Activated CD4-positive, CD25-positive, alpha-beta regulatory T cell (primary cell): ENCODE measurements at places on chromosomes 5 and 9.

GRCh38 chr5:6826756-6827155 is 113.5 kb downstream of the TENT4A start:
- no peak for DNase-seq

GRCh38 chr5:85990998-85991397 is 626.7 kb upstream of the COX7C start:
- no peak for DNase-seq

- DNase-seq: no peak
Measured at GRCh38 chr9:6068983-6069382, 53.6 kb upstream of the RANBP6 start.

GRCh38 chr9:136599811-136600660 is 54.2 kb upstream of the NOTCH1 start:
- no peak for DNase-seq

DNA sequence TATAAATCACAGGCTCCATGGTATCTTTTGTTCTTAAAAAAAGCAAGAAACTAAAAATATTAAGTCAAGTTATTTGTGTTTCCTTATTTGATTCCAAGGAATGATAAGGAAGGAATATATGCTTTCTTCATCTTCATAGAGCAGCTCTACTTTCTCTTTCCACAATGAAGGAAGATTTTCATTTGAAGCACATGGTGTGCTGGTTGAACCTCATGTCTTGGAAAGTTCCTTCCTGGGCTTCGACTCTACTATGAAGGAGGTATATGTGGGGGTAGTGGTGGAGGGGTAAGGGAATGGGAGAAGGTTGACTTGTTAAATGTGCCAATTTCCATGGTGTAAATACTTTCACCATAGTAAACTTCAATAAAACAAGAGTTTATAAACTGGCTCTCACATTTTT is 698.0 kb downstream of the CETN3 start:
- DNase-seq: no peak

DNA sequence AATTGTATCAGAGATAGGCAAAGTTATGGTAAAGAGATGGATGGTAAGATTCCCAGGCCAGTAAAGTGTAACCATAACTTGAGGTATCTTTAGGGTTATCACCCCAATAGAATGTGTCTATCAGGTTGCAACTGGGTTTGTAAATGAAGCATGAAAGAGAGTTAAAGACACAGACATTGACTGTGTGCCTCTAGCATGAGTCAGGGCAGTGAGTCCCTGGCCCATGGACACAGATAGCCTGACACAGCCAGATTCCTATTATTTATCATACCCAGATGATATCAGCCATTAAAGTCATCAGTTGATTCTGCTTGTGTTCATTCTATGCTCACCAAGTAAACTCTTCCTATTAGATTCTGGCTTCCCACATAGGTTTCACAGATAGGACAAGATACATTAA is 33.5 kb upstream of the SNAPC3 start:
- no peak for DNase-seq

GRCh38 chr5:1875843-1876659 is 6.7 kb downstream of the IRX4 start:
- no peak for DNase-seq

DNA sequence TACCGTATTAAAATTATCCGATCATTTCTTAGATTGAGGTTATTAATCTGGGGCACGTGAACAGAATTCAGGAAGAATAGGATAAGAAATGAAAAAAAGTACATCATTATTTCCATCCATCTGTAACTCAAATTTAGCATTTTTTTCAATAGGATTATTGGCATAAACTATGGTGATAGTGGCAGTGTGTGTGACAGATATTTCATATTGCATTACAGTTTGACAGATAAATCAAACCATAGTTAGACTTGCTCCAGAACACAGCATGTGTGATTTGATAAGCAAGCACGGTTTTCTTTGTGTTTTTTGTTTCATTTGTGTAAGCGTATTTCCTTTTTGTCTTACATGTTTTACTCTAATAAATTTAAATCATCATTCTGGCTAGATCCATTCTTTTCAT is 155.0 kb downstream of the CDH9 start:
- no peak for DNase-seq

DNA sequence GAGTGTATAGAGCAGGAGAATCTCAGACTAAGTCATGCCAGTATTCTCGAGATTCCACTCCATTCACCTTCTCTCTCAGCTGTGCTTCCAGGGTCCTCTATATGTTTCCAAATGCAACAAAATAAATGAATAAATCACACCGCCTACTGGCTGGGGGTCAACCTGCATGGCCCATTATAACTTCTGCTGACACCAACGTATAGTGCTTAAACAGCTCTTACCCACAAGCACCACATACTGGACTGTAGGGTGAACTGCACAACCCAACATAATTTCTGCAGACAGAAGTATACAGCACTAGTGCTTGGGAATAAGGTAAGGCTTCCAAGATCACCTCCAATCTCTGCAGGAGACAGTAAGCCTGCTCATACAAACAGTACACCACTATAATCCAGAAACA is 33.1 kb upstream of the HTR4 start:
- DNase-seq: no peak

DNA sequence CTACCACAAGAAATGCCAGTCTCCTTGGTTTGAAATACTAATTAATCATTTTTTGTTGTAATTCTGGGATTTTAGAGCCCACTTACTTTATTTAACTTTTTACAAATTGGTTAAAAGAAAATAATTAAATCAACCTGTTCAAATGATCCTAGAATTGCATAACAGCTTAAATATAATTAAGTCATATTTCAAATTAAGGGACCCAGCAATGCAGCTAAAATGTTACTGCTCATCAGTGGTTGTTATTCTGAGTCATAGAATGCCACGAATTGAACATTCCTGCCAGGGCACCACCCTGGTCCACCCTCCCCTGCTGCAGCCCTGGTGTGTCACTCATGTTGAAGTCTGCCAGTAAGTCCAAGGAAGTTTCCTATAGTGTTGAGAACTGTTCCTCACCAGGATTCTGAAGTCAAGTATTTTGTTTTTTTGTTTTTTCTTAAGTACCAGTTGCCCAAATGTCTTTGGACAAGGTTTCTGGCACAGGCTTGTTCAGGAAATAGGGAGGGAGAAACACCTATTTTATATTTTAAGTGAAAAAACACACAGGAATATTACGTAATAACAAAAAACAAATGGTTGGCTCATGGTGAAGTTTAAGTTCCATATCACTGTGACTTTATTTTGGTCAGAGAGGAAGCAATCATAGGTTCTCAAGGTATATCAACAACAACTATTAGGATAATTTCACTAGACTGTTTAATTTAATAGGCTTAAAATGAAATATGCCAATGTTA is 4.3 kb upstream of the ITGA1 start:
- DNase-seq: no peak

GRCh38 chr9:2798423-2798822 is 45.5 kb downstream of the PUM3 start:
- DNase-seq: no peak
